ENCODE measurements at places on chromosomes 12 and 14.

- DNase-seq, result peak; percentile 65
Measured at GRCh38 chr12:28750946-28751685, 398.0 kb upstream of the FAR2 start.

- DNase-seq, result no peak
Measured at GRCh38 chr12:97681612-97682504, 219.3 kb downstream of the RMST start.

GRCh38 chr12:109827566-109828550, 5.3 kb downstream of the TRPV4 start:
- peak; percentile 21 for DNase-seq

GRCh38 chr12:31874961-31875608, 84.1 kb upstream of the RESF1 start:
- no peak for DNase-seq

- peak; percentile 63 for DNase-seq
Measured at GRCh38 chr12:32476446-32476845, 77.1 kb downstream of the FGD4 start.

- DNase-seq, result no peak
Measured at GRCh38 chr14:62185078-62185477, 422.9 kb downstream of the SNAPC1 start.

DNA sequence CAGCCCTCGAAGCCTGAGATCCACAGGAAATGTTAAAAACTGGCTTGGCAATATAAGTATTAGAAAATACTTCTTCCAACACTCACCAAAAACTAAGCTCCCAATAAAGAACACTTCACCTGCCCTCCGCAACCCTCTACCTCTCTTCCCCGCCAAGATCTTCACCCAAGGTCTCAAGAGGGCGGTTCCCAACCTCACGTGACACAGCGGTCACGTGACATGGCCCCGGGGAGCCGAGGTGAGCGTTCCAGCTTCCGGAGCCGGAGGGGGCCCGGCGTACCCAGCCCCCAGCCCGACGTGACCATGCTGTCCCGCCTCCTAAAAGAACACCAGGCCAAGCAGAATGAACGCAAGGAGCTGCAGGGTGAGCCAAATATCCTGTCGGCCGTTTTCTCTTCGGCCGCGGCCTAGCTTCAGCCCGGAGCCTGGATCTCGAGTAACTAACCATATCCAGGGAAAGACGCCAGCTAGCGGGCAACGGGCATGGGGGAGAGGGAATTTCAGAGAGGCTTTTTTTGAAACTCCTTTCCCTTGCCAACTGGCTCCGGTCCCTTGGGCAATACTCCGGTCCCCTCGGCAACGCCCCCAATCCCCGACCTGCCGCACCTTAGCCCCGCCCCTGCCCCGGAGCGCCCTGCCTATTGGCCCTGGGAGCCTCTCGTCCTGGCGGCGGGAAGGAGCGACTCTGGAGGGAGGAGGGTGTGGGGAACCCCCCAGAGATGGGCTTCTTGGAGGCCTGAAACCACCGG, at the start of gene BLOC1S1:
BLOC1S1 (plus strand) TSS at position 214 of the 749 bp plus-strand sequence; CDS start at position 220, 6 bp downstream.
- peak; percentile 98 for DNase-seq

DNA sequence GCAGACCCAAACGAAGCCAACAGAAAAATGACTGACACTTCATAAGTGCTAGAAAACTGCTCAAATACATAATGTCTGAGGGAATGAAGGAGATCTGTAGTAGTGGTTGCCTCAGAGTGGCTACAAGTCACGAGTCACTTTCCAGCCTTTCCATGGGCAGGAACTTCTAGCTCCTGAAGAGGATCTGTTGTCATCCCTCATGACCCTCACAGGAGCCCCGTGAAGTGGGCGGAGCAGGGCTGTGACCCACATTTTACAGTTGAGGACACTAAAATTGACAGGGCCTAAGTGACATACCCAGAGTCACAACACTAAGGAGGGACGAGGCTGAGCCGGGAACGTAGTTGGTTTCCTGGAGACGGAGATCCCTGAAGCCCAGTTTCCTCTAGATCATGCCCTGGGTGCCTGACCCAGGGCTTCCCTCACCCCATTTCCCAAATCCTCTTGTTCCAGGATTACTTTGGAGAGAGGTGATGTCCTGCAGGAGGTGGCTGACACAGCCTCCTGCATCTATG, 45.8 kb upstream of the P2RX7 start:
- DNase-seq, result no peak

- DNase-seq, result no peak
Measured at GRCh38 chr12:29781188-29781587, 2.6 kb downstream of the TMTC1 start.

DNA sequence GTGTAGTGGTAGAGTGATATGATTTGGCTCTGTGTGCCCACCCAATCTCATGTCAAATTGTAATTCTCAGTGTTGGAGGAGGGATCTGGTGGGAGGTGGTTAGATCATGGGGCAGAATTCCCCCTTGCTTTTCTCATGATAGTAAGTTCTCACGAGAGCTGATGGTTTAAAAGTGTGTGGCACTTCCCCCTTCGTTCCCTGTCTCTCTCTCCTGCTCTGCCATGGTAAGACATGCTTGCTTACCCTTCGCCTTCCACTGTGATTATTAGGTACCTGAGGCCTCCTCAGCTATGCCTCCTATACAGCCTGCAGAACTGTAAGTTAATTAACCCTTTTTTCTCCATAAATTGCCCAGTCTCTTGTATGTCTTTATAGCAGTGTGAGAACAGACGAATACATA, 115.7 kb upstream of the FUT8 start:
- DNase-seq, result no peak

- peak; percentile 12 for DNase-seq
Measured at GRCh38 chr12:109654357-109654756, 59.3 kb upstream of the FAM222A start.

DNA sequence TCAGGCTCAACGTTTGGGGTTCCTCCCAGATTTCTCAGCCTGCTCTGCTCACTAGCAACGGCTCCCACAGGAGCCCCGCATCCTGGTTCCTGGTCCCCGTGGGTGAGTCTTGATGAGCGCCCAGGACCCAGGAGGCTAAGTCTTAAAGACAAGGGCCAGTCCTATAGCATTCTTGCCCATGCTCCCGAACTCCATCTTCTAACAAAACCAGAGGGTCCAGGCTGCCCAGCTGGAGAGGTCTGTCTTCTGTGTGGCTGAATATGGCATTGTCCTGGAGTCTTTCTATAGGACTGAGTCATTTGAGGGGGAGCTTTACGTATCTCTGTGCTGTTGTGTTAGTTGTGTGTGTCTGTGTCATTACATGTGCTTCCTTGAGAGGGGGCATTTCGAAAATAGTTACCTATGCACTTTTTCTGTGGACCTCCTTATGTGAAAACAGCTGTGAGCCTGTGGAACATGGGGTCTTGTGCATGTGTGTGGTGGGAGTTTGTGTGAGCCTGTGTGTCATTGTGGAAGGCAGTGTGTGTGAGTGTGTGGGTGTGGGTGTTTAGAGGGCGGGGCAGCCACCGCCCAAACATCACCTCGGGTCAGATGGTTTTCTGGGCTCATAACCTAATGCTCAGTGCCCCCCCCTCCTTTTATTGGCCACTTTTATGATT, 9.1 kb upstream of the TBX5 start:
- peak; percentile 12 for DNase-seq

DNA sequence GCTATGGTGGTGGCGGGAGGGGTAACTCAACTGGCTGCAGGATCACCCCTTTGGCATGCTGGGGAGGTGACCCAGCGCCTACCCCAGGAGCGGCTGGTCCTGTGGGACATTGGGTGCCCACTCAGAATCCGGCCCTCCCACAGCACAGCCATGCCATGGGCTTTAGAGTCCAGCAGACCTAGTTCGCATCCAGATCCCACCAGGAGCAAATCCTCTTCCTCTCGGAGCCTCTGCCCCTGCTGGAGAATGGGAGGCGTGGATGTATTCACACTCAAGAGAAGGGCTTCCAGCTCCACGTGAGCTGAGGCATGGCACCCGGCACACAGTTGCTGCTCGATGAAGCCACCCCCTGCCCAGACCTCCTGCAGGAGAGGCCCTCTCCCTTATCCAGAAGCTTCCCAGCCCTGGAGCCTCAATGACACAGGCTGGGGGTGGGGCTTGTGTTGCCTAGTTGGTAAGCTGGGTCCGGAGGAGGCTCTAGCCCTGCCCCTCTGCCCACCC, 17.7 kb downstream of the FAM222A start:
- DNase-seq, result no peak

- DNase-seq, result no peak
Measured at GRCh38 chr12:23049180-23049579, 424.2 kb downstream of the ETNK1 start.

GRCh38 chr12:108560321-108560721, 652 bp downstream of the SART3 start:
- no peak for DNase-seq

DNA sequence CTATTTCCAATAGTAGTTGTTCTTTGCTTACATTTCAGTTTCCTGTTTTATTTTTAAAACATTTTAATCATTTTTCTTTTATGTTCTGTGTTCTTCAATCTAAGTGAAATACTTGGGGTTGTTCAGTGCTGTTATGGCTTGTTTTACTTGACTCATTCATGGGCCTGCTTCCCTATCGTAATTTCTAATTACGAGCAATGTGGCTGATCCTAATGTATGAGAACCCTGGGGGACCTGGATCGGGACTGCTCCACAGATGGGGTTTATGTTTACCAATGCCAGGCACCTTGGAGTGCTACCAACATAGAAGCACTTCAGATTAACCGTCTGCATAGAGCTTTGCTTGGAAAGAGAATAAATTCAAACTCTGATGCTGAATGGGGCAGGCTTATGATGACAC, 29.8 kb downstream of the TECPR2 start:
- DNase-seq, result no peak

- peak; percentile 66 for DNase-seq
Measured at GRCh38 chr14:71320734-71321573, 413.7 kb downstream of the PCNX1 start.

- DNase-seq, result no peak
Measured at GRCh38 chr14:95876761-95877538, at the start of gene TUNAR. Gene TUNAR (plus strand): TSS chr14:95876832.

GRCh38 chr14:100775351-100775830, 48.7 kb downstream of the DLK1 start:
- no peak for DNase-seq
